DMS79 treated with DMSO at 0.1 percent for 48 hours (cell line): ENCODE measurements at places on chromosomes 3 and 15.

DNA sequence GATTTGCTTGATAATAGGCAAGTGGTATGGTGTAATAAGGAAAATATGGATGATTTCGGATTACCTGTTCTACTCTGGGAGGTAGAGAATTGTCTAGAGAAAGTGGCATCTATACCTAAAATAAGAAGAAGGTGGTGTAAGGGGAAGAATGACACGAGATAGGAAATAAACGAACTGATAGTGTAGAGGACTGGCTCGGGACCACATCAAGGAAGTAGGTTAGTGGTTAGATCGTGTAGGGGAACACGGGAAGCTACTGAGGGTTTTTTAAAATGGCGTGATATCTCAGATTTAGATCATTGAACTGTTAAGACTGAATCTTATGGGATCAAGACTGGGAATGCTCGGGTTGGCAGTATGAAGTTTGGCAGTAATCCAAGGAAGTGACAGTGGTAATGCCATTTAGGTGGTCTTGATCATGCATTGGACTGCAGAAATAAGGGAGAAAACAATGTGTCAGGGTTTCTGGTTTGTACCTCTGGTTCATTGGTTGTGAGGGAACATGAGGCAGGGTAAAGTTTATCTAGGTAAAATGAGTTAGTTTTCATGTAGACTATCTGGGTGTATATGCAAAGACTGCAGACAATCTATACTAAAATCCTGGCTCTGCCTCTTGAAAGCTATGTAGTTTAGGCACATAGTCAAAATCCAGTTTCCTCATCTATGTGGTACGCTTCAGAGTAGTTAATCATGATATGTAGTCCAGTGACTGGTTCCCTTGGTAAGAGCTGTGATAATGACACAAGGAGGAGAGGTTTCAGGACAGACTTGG lies 7.4 kb downstream of the RPL14 start:
- DNase-seq, result no peak

GRCh38 chr15:60822403-60822802 lies 343.5 kb upstream of the ICE2 start:
- no peak for DNase-seq

GRCh38 chr3:54557538-54558428 lies 370.1 kb downstream of the LRTM1 start:
- DNase-seq, result no peak

DNA sequence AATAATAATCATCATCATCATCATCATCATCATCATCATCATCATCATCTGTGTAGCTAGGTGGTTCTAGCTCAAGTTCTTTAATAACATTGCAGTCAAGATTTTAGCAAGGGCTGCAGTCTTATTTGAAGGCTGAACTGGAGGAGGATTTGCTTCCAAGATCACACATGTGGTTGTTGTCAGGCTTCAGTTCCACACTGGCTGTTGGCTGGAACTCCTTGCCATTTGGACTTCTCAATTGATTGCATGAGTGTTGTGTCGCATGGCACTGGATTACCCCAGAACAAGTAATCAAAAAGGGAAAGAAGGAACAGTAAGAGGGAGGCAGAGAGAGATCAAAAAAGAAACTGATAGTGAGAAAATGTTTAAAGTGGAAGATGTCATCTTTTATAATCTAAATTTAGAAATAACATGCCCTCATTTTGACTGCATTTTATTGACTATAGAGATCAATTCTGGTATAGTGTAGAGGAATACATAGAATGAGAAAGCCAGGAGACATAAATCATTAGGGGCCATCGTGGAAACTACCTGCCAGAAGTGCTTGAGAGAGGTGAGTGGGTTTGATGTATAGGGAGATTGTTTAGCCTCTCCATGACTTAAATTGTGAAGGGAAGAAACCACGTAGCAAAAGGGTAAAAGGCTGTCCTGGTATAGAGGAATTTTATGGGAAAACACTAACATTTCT lies 346.6 kb upstream of the RBMS3 start:
- DNase-seq, result no peak

GRCh38 chr3:156483002-156483401 lies 71.9 kb downstream of the SSR3 start:
- no peak for DNase-seq

GRCh38 chr3:71723452-71724170 lies 1.6 kb downstream of the EIF4E3 start:
- DNase-seq, result no peak

DNA sequence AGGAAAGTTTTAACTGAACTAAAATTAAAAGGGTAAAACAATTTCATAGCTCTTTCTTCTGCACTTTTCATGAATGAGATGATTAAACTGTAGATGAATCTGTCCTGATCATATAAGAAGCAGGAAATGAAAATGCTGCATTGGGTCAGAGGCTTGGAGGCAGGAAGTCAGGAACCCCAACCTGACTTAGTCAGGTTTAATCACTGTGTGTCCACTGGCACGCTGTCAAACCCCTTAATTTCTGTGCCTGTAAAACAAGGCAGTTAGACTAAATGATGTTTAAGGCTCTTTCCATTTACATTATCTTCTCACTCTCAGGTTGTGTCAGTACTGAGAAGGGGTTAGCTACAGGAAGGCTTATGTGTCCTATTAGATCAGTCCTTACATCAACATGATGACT lies 193.3 kb upstream of the TTC14 start:
- no peak for DNase-seq

- no peak for DNase-seq
These were observed 179.4 kb downstream of the CHST2 start for GRCh38 chr3:143298886-143299535.

DNA sequence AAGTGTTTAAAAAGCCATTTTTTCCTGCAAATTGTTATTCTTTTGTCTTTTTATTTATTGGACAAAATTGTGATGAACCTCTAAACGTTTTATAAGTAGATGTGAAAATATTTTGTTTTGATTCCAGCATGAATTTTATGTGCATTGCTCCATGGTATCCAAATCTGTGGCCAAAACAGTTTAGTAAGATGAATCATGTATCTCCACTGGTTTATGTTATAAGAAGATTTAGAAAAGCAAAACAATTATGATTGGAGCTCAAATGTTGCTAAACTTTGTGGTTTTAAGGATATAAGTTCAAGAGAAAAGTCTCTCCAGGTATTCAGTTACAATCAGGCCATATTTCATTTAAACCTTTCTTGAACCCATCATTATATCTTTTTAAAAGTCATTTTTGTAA lies 80.9 kb downstream of the NECTIN3 start:
- DNase-seq, result no peak

DNA sequence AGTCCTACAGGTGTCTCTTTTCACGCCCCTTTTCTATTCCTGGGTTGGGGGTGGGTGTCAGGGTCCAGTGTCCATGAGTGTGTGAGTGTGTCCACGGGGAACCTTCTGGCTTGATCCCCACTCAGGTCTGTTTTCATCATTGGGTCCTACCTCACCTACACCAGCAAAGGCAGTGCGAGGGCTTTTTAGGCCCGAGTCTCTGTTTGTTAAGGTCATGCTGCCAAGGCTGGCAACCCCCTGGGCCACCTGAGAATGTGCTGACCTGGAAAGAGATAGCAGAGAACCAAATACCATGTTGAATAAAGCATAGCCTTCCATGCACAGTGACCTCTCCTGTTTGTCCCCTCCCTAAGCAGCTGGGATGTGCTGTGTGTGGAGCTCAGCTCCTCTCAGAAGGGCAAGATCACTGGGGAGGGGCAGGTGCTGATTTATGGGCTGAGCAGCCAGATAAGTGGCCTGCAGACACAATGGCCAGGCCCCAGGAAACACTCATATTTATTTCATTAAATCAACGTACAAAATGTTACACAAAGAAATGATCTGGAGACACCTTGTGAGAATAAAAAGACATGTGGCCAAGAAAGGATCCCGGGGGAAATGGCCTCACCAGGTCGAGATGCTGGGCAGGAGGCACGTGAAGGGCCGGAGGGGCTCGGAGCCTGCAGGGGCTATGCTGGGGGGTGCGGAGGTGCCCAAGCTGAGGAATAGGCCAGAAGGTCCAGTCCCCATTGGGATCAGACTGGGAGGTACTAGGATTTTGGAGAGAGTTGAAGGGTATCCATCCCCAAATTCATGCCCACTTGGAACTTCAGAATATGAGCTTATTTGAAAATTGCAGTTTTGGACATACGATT lies 36.1 kb downstream of the RAB6B start:
- DNase-seq, result peak; percentile 8

- no peak for DNase-seq
These were observed 296.0 kb upstream of the MDFIC2 start for GRCh38 chr3:70608434-70608833.

GRCh38 chr3:48215466-48215865 lies 7.8 kb upstream of the CAMP start:
- peak; percentile 18 for DNase-seq
